Activated T-helper 1 cell treated with anti-CD3 and anti-CD28 coated beads, Interleukin-2, amount 50 U/mL, for 16 hours (primary cell): ENCODE measurements at places on chromosomes 4 and X.

DNA sequence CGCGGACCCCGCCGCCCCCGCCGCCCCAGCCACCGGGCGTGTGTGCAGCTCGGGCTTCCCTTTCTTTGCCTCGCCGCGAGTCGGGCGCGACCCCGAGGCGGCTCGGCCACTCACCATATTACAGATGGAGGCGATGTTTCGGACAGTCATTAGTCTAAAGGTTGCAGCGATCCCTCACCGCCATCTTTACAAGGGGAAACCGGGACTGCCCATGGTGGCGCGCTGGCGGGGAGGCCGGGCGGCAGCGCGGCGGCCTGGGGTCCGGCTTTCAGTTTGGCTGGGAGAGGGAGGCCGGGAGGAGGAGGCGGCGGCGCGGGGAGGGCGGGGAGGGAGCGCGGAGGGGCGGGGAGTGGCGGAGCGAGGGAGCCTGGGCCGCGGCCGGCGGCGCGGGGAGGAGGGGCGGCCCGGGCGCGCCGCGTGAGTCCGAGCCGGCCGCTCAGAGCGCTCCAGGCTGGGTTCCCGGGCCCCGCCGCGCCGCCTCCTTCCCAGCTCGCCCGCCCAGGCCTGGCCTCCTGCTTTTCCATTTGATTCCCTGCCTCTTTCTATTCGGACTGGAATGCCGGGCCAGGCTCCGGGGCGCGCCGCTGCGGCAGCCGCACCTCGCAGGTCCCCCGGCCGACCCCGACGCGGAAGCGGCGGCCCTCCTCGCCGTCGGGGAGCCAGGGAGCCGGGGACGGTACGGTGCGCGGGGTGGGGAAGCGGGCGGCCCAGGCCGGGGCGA is at the start of gene USP46:
Gene USP46 (minus strand): TSS at position 301 of the 721 bp plus-strand sequence. CDS start 151 bp downstream, at position 150.
- DNase-seq, result peak; percentile 35

DNA sequence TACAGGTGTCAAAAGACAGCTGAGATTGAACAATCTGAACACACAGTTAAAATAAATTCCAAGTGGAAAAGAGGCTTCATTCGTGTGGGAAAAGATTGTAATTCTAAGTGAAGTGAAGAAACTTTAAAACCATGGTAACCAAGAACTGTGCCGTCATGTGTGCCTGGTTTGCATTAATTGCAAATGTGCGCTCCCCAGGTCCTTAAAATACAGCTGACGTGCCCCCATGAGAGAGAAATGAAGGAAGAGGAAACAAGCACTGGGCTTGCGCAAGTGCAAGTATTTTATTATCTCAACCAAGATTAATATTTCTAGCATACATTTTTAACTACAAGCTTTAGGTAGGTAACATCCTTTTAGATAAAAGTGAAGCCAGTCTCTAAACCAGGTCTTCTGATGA is 92.5 kb downstream of the PARM1 start:
- DNase-seq, result no peak

DNA sequence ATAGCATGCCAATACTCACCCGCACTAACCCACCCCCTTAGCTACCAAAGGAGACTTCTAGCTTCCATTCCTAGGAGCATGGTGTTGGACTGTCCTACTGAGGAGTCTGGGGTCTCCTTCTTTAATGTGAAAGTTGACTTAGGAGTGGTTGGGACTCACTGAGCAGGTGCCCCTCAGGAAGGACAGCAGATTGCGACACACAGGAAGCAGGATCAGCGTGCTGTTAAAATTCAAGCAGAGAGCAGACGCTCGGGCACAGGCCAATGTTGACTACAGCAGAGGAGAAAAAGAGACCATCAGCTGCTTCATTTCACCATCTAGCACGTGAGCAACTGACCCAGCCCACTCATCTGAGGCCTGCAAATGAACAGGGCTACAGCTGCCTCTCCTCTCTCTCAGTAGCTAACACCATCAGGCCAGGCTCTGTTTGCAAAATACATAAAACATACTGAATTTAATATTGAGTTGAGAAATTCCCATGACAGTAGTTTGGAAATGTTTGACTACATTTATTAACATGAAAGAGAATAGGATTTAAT is 10.8 kb downstream of the NOX1 start:
- no peak for DNase-seq

DNA sequence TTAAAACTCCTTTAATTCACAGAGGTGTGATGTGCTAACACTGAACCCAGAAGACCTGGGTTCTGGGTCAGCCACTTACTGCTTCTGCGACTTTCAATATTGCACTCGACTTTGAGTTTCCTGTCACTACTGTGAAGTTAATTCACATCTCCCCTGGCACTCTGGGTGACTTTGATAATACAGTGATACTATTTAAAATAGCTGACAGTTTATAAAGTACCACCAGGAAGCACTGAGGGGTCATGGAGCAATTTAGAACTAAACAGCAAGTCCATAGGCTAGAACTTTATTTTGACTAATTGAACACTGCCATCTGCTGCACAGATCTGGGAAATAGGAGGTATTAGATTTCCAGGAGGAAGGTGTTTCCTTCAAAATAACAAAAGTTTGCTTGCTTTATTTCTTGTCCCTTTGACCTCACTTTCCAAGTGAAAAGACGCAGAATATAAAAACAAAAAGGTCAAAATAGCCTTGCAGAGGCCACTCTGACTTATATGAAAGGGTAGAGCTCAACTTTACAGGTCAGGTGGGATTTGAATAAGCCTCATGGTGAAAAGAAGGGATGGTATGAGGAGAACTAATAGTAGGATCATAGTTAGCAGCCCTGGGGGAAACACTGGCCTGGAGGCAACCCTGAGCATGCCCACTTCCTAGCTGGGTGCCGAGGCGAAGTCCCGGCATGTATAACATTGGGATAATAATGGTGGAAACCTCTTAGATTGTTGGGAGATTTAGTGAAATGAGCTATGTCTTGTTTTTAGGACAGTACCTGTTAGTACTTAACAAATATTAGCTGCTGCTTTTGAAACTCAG is 53.4 kb downstream of the ZNF518B start:
- DNase-seq, result no peak

GRCh38 chrX:26558719-26559386 is 342.9 kb downstream of the MAGEB5 start:
- no peak for DNase-seq

GRCh38 chr4:87117732-87118075 is 102.7 kb downstream of the KLHL8 start:
- no peak for DNase-seq

GRCh38 chr4:98794565-98795205 is 134.2 kb downstream of the EIF4E start:
- DNase-seq, result no peak

DNA sequence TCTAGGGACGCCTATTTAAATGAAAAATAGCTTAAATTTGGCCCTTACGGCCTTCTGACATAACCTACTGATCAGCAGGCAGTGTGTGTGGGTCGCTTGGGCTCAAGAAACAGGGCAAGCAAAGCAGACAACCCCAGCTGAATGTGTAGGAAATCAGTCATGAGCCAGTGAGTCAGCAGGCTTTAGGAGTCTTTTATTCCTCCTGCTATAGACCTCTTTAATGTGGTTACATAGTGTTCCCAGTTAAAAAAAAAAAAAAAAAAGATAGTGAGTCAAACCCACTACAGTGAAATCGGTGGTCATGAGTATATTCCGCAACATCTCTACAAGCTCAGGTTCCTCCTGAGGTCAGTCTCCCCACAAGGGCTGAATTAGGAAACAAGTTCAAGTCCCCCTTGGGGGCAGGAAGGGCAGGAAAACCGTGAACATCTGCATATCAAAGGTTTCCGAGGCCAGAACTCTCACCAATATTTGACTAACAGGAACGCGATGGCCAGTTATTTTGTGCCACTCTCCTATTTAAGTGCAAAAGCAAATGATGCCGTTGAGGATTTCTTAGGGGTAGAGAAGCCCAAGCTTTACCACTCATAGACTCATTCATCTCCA is 32.7 kb downstream of the ACSL1 start:
- DNase-seq, result peak; percentile 22

- DNase-seq, result no peak
Observed at GRCh38 chr4:25215511-25215910, 18.3 kb upstream of the PI4K2B start.

- DNase-seq, result no peak
Observed at GRCh38 chr4:9901257-9901656, 119.8 kb downstream of the DRD5 start.

DNA sequence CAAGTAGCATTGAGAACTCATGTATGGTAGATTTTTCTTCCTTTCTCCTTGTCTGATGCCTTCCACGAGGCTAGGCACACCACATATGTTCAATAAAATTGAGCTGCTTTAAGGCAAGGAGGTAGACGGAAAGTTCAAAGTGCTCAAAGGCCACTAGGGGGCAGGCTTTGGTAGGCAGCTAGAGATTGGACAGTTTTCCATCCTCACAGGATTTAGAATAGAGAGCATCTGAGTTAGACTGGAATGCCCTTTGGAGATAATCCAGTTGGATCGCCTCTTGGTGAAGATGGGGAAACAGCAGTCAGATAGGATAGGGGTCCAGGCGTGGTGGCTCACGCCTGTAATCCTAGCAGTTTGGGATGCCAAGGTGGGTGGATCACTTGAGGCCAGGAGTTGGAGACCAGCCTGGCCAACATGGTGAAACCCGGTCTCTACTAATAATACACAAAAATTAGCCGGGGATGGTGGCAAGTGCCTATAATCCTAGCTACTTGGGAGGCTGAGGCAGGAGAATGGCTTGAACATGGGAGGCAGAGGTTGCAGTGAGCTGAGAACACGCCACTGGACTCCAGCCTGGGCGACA is 30.4 kb downstream of the ELF4 start:
- no peak for DNase-seq

- DNase-seq, result no peak
Observed at GRCh38 chr4:166662266-166662843, 571.9 kb downstream of the SPOCK3 start.

DNA sequence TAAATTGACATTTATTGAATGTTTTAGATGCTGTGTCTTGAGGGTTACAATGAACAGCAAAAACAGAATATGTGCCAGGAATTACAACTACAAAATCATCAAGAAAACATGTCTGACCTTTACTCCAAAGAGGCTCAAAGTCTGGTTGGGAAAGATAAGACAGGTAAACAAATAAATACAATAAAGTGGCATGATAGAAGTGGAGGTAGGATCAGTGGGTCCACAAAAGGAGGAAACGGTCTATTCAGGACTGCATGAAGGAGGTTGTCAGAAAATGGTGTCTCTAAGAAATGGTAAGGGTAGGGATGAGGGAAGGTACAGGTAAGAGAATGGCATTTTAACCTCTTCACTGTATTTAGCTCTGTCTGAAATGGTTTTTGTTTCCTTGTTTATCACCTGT is 3.8 kb downstream of the ARHGEF38 start:
- no peak for DNase-seq

DNA sequence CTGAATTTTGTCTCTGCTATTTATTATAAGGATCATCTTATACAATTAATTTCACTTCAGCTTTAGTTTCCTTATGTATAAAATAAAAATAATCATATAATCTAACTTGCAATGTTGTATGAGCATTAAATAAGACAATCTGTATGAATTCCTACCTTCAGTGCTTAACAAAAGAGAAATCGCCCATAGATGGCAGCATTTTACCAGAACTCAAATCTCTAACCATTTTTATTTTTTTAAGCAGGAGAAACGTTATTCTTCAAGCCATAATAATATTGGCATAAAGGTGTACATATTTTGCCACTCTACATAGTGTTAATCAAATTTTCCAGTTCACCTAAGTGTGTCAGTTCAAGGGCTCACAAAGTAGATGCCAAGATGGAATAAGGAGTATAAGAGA is 78.8 kb downstream of the TMEM47 start:
- DNase-seq, result no peak

GRCh38 chr4:100875296-100876068 is 357.7 kb upstream of the EMCN start:
- no peak for DNase-seq

GRCh38 chr4:158020176-158020575 is 152.6 kb downstream of the GASK1B start:
- DNase-seq, result no peak

DNA sequence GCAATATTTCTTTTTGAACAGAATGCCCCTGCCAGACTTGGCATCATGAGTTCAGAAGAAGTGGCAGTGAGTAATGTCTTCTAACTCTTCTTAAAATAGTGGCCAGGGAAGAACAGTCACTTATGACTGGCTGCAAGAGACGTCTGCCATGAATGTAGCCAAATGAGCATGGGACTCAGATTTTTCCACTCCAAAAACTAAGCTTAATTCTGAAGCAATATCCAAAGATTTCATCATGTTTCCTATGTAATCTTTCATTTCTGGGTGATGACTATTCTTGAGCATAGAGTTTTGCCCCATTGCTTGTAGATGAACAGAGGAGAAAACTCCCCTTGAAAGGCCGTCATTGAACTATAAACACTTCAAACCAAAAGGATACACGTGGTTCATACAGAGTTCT is 11.8 kb downstream of the AMBN start:
- DNase-seq, result no peak

DNA sequence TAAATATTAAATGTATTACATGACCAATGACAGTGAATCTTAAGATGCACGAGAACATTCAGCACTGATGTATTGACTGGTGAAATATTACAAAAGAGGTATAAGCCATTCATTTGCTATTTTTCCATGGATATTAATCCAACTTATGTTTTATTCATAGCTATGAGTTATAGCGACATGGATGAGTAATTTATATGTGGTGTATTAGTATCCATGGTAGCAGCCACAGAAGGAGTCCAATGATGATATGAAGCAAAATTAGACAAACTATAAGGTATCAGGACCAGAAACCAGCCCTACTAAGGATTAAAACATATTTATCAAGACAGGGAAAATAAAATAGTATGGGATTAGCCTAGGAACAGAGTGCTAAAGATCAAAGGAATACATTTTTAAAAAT is 50.7 kb downstream of the THAP9 start:
- no peak for DNase-seq

DNA sequence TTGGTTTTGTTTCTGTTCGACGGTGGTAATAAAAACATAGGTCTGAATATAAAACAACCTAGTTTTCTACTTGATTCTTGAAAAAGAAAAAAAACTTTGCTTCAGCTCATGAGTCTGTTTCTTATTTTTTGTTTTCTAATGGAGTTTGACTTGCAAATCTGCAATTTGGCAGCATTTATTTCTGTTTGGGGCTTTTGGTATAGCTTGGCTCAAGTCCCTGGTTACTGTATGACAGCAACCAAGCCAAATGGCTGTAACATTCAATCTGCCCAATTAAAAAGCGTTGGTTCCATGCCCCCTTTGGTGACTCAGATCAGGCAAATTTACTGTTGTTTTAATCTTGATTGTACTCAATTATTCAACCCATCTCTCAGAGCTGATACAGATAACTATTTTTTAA is 263.4 kb downstream of the GRIA3 start:
- DNase-seq, result no peak

- DNase-seq, result no peak
Observed at GRCh38 chrX:24839331-24839730, 145.6 kb downstream of the POLA1 start.

DNA sequence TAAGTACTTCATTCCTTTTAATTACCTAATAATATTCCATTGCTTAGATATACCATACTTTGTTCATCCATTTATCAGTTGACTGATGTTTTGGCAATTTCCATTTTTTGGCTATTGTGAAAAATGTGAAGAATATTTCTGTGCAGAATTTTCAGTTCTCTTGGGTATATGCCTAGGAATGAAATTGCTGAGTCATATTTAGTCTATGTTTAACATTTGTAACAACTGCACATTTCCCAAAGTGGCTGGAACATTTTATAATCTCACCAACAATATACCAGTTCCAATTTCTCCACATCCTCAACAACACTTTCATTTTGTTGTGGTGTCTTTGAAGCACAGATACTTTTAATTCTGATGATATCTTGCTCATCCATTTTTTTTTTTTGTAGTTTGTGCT is 215.5 kb downstream of the PDGFC start:
- no peak for DNase-seq
